Breast epithelium (tissue), 4 donors: ENCODE measurements at places on chromosomes 7 and 10. TPM values are rescaled to one million over a fixed set of nuclear protein-coding genes. Genes with fewer than 3 reads are reported as not detected.

The VPS26A gene
- total RNA-seq, result 56.0 TPM

DNA sequence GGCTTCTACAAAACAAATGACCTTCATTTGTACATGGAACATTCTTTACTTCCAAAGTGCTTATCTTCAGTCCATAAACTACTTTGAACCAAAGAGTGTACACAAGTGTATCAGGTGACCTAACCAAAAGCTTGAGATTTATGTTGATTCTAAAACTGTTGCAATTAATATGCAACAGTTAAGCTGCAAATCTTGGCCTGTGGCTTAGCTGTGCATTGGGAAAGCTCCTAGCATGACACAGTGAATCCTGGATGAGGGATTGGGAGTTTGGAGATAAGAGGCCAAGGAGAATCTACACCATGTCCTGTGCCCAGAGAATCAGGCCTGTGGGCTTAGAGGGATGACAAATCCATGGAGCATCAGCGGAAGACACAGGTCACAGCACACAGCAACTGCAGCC lies 105.2 kb upstream of the GSDME start:
- no peak for DNase-seq
- no peak overlapping the region for H3K27ac ChIP-seq
- H3K36me3 ChIP-seq, result no peaks in the 10 kb centered on the region
- no peak overlapping the region for H3K4me3 ChIP-seq
- no peaks in the 10 kb centered on the region for H3K27me3 ChIP-seq

GRCh38 chr10:123458933-123459332 lies 207.2 kb upstream of the GPR26 start:
- no peak overlapping the region for H3K27ac ChIP-seq
- H3K36me3 ChIP-seq, result no peaks in the 10 kb centered on the region
- no peak overlapping the region for H3K4me3 ChIP-seq
- H3K4me1 ChIP-seq, result no peaks in the 10 kb centered on the region
- no peak for DNase-seq

DNA sequence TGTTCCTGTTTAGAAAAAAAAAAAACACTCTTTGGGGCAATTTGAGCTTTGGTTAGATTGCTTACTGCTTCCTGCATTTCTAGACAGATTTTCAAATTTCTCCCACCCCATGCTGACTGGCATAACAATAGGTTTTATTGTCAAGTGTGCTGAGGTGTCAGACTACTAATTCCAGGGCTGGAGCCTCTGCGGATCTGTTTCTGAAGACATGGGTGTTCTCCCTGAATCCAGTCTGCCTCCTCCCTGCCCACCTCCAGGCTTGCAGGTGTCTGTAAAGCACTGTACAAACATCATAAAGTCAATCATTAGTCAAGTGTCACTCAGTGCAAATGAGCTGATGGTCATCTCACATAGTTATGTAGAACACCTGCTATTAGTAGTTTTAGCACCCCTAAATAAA lies 292.4 kb downstream of the GATA3 start:
- H3K36me3 ChIP-seq, result no peaks in the 10 kb centered on the region
- DNase-seq, result no peak
- no peak overlapping the region for H3K4me3 ChIP-seq
- no peak overlapping the region for H3K27ac ChIP-seq
- no peaks in the 10 kb centered on the region for H3K27me3 ChIP-seq

- no peak overlapping the region for H3K4me3 ChIP-seq
- H3K36me3 ChIP-seq, result no peaks in the 10 kb centered on the region
- H3K4me1 ChIP-seq, result no peaks in the 10 kb centered on the region
Measured at GRCh38 chr10:25766213-25766612, 167.8 kb upstream of the MYO3A start.
